ENCODE measurements at places on chromosomes 3 and 15.

DNA sequence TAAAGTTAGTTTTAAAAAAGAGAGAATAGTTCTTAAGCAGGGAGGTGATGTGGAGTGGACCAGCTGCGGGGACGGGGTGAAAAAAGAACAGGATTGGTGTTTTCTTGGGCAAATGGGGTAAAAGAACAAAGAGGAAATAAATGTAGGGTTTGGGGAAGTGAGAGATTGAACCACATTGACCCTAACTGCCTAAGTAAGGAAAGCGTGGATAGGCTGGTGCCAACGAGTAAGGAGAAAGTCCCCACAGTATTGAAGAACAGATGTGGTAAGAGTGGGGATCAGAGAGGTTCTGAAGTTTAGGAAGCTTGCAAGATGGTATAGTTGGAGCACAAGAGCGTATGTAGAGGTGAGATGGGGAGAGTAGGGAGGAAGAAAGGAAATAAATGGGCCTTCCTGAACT is 17.0 kb downstream of the IREB2 start:
- no peak for DNase-seq

GRCh38 chr3:56351537-56351936 is 116.7 kb downstream of the ERC2 start:
- no peak for DNase-seq

GRCh38 chr3:108983051-108983450 is 29.4 kb upstream of the GUCA1C start:
- DNase-seq = no peak

GRCh38 chr15:45458746-45459403 is 63.7 kb downstream of the SLC30A4 start:
- DNase-seq = peak; percentile 78

DNA sequence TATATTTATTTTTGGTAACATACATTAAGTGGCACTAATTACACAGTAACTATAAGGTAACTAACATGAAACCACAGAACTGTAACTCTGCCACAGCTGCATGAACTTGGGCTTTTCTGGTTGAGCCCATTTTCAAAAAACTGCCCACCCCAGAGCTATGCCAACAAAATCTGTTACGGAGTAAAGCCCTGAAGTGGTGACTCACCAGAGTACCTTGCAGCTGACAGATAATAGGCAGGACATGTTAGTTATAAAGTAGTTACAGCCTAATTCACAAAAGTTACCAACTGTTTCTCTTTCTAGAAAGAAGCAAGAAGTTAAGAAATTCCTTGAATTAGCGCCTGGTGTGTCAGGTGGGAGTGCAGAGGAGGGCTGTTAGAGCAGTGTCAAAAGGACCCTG is 1.5 kb upstream of the GPX1 start:
- no peak for DNase-seq

DNA sequence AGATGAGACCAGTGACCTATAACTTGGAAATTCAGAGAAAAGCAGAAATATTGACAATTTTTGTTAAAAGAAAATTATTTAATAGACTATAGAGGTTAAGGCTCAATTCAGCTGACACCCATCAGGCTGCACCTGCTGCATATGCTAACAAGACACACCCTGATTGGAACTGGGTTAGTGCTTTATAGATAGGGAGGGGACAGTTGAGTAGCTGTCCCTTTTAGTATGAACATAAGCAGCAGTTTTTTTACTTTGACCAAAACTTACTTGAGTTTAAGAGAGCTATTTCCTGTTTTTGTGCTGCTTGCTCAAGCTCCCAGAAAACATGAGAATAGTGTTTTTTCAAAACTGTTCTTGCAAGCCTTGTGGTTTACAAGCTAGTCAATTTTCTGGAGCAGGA is 292.6 kb downstream of the LRRC3B start:
- no peak for DNase-seq

DNA sequence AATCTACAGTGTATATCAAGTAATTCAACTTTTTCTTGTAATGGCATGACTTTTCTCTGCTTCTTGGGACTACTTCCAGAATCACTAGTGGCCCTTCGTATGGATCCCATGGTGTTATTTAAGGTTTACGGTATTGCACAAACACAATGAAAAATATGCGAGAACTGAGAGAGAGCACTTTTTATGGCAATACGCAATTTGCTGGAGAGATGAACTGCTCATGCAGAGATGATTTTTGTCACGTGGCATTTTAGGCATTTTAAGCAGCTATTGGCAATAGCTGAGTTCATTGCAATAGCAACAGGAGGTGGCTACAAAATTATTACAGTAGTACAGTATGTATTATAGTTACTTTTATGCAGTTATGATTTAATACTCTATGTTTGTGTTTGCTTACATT is 294.0 kb downstream of the UBE2E2 start:
- no peak for DNase-seq

- no peak for DNase-seq
Observed at GRCh38 chr3:180229113-180229512, 192.4 kb upstream of the PEX5L start.

GRCh38 chr3:128253150-128253549 is 99.9 kb downstream of the EEFSEC start:
- DNase-seq = no peak

All from tibial artery (tissue), 4 donors.